GM04504 (cell line): ENCODE measurements at places on chromosomes 12 and 14.

DNA sequence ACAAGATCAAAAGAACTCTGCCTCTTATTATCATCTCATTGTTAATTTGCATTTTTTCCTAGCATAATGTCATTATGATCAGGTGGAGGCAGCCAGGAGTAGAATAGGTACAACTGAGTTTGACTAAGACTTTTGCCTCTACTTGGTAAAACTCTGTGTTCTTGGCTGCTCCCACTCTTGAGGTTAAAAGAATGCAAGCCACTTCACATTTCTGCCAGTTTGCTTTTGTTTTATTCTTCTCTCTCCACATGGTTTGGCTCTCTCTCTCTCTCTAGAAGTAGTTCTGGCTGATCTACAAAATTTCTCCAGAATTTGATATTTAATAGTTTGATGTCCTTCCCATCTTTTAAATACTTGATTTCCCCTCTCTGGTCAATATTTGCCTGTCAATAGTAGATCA, 170.7 kb upstream of the E2F7 start:
- no peak for DNase-seq

DNA sequence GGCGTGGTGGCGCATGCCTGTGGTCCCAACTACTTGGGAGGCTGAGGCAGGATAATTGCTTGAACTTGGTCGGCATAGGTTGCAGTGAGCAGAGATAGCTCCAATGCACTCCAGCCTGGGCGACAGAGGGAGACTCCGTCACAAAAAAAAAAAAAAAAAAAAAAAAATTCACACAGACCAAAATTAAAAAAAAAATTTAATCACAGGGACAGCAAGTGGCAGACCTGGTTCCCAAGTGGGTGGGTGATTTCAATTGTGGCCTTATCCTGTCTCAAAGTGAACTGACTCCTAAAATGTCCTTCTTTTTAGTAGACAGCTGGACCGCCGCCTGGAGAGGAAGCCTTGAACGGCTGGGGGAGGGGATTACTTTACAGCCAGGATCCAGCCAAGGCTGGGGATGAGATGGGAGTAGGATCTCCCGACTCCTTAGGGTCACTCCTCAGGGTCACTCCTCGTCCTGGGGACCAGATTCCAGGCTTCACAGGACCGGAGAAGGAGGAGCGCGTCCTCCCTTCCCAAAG, 1.5 kb upstream of the KCNH3 start:
- no peak for DNase-seq

- DNase-seq: peak; percentile 91
These were observed 1324.1 kb downstream of the AACS start for GRCh38 chr12:126389220-126389841.

DNA sequence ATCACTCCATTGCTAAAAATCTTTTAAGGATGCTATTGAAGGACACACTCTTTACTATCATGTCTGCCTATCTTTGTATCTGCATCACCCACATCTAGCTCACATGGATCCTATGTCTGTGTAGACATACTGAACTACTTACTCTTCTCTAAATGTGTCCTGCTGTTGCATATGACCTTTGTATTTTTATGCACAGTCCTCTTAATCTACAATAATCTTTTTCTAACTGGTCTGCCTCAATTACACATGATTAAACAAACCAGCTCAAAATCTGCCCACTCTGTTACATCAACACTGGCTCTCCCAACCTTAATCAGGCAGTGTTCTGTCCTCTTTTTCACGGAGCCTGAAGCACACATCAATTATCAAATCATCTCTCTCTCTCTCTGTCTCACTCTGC, 316.3 kb upstream of the MGAT4C start:
- no peak for DNase-seq

DNA sequence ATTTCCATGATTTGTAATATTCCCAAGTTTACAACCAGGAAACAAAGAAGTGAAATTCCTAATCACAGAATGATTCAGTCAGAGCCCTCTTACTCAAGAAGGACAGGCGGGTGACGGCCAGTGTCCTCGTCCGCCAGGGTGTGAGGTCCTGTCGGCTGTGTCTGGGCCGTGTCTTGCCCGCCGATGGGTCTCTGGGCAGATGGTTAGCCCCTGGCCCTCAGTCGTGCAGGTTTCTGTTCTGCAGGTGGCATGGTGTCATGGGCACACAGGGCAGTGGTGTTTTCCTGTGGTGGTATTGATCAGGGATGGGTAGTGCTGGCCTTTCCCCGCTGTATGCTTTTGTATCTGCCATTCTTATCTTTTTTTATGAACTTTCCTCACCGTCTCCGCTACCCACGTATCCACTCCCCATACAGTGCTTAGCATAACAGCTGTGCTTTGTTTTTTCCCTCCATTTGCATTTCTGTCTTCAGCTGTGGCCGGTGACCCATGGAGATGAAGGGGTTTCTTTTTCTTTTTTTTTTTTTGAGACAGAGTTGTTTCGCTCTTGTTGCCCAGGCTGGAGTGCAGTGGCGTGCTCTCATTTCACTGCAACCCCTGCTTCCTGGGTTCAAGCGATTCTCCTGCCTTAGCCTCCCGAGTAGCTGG, 100.7 kb downstream of the TSPAN9 start:
- no peak for DNase-seq
